ENCODE measurements at places on chromosomes 5 and 9.

DNA sequence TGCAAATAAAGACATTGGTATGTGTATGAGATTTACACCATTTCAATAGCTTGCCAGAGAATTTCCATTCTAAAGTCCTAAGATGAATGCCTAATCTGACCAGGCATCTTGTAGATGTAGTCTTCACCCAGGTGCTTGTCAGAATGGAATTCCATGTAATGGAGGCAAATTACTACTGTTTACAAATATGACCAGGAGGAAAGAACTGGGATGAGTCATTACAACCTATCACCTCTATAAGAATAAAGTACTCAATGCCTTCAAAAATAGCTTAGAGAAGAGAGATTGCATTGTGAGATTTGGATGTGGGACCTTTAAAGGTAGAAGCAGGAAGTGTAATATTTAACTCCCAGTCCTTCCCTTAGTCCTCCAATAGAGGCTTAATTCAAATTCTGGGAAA is 507.0 kb upstream of the PTGER4 start:
- DNase-seq = no peak

DNA sequence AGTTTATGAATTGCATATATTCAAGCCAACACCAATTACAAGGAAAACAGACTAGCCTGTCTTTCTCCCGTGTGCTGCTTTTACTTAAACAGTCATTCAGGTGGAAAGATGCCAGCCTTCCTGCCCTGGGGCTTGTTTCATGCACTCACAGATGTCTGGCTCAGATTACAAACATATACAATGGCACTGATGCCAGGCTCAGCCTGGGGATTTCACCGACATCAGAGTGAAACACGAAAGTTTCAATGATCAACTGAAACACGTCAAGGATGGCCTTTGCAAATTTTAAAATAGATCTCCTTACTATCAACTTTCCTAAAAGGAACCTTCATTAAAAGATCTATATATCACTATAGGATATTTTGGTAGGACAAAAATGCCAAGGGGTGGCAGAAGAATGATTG is 1576.5 kb downstream of the EFNA5 start:
- DNase-seq = no peak

- DNase-seq = no peak
Observed at GRCh38 chr9:137126786-137127185, 12.2 kb upstream of the GRIN1 start.

DNA sequence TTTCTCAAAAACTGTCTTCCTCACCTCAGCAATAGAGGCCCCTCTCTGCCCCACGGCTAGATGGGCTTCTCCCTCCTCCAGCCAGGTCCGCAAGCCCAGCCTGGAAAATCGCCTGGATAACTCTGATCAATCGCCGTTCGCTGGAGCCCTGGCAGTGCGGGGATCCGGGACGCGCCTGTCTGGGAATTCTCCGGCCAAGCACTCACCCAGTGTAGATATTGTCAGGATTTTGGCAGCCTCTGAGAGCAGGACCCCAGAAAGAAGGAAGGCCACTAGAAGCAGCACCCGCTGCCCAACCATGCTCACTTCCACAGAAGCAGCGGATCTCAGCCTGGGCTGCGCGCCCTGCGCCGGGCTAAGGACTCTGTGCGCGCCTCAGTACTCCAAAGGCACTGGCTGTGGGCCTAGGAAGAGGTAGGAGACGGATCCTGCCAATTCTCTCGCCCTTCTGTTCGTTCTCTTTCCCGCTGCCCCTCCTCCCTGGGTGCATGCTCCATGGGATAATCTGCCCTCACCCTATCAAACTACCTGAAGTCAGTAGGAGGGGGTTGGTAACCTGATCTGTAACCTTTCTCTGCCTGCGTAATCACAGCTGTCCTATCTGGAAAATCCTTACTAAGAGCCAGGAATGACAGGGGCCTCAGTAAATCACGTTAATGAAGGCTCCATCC is at the start of gene UGT3A1:
TSS of gene UGT3A1 (minus strand) at position 450 of the 671 bp plus-strand sequence. CDS start at position 300, 150 bp downstream.
- no peak for DNase-seq

- no peak for DNase-seq
Observed at GRCh38 chr9:17723656-17724055, 144.8 kb downstream of the SH3GL2 start.

DNA sequence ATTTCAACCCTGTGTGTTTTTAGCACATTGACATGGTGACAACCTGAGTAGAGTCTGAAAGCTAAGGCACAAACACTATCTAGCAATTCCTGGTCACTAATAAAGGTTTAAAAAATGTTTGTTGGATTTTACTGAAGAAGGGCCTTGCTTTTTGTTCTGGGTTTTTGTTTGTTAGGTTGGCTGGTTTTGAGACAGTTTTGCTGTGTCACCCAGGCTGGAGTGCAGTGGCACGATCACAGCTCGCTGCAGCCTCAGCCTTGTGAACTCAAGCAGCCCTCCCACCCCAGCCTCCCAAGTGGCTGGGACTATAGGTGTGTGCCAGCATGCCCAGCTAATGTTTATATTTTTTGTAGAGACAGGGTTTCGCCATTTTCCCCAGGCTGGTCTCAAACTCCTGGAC is 39.0 kb downstream of the PRKACG start:
- no peak for DNase-seq

DNA sequence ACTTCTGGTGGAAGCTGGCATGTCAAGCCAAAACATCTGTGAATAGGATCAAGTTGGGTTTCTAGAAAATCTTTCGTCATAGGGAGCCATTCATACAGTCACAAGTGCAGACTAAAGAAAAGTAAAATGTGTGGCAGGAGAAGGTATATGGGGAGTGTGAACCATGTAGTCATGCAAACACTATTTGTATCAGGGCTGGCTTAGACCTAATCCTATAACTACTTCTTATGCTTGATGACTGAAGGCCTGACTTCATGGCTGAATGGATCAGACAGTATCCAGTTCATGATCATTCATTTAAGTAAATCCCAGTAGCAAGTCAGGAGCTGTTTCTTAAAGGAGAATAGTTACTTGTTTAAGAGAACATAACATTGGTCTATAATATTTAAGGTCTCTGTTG is 63.8 kb upstream of the DAPK1 start:
- no peak for DNase-seq

DNA sequence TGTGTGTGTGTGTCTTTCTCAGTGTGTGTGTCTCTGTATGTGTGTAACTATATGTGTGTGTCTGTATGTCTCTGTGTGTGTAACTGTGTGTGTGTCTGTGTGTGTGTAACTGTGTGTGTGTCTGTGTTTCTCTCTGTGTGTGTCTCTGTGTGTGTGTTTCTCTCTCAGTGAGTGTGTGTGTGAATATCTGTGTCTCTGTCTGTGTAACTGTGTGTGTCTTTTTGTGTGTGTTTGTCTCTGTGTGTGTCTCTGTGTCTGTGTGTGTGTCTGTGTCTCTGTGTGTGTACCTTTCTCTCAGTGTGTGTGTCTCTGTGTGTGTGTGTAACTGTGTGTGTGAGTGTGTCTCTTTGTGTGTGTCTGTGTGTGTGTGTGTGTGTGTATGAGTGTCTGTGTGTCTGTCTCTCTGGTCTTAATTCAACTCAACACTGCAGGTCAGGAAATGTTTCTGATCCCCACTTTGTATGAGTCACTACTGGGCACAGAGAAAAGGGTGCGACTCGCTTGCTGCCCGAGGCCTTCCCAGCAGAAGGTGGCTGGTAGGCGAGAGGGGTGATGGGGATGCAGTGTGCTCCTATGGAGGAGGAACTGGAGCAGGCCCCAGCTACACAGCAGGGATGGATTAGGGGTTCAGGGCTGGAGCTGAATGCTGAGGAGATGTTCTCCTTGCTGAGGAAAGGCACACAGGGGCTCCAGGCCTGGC is 52.1 kb downstream of the NSG2 start:
- DNase-seq = no peak

- DNase-seq = no peak
Observed at GRCh38 chr5:72107131-72107900, at the start of gene MAP1B. TSS of gene MAP1B (plus strand) at chr5:72107475. CDS start at chr5:72107532, 57 bp downstream.

DNA sequence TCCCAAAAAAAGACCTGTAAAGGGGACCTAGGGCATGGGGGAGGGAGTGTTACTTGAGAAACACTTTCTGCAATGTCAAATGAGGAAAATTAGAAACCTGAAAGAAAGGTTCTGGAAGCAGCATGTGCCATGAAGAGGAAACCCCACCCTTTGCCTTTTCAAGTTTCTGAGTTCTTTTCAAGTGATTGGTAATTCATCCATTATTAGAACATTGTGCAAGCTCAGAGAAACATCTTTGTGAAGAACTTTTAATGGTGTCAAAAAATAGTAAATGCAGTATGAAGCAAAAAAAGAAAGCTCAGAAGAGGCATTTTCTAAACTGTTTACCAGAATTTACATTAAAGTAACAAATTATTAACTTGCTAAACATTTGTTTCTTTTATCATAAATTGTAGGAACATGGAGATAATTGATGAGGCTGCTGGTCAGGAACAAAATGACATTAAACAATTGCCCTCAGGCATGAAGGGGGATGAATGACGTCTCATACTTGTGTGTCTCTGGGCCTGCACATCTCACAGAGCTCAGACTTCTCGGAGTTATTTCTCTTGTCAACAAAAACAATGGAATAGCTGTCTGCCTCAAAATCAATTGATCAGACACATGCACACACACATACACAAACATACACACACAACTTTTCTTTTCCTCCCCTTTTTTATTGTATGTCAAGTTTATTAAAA is 1946.0 kb upstream of the CDH6 start:
- no peak for DNase-seq

GRCh38 chr5:146588331-146589027 is 72.5 kb upstream of the GPR151 start:
- no peak for DNase-seq

DNA sequence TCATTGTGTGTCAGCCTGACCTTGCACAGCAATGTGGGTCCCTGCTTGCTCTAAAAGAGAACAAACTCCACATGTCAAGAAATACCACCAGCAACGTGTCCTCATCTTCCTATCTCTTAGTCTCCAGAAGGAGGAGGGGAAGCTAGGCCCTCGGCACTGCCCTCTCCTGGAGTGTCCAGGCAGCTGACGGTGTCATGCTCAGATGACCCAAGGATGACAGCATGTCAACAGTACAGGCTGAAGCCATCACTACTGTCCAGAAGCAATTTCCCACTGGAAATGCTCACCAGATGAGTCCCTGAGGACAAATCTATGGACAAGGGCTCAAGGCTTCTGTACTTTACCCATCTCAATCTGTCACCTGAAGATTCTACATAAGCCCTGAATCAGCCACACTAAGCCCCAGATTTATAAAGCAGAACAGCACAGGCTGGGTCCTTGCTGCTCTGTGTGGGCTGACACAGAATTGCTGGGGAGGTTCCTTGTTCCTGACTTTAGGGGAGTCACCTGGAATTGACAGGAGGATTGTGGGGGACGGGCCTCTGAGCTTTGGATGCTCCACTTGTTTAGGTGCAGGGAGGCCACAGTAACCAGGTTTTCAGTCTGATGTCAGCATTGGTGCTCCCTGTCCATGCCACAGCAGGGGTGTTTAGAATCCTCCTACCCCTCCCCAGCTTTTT is 210.2 kb downstream of the DAB2IP start:
- DNase-seq = no peak

GRCh38 chr5:126780165-126780827 is 3.4 kb downstream of the LMNB1 start:
- peak; percentile 24 for DNase-seq

DNA sequence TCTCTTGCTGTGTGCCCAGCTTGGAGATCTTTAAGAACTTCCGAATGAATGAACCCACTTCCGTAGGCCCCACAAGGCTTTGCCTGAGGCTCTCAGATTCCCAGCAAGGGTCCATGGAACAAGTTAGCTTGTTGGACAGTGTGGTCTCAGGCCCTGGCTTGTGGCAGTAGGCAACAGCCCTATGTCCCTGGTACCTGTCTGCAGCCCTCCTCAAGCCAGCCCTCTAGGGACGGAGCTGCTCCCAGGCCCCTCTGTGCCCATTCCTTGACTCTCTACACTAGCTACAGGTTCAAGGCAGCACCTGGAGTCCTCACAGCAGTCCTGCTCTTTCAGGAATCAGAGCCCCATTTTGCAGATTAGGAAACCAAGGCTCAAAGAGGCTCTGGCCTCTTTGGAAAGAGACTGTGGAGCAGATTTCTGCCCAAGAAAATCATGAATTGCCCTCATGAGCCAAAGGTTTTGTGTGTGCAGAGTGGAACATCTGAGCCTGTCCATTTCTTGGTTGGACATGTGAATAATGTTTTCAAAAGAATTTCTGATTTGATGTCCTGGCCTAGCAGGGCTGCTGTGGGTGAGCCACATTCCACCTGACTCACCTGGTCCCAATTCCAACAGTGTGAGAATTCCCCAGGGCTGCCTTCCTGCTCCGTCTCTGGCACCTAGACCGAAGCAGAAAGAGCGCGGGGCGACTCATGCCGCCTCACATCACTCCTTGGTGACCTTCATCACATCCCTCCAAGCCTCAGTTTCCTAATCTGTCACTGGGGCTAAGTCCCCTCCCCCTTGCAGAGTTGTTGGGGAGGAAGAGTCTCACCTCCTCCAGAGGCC is 131.7 kb downstream of the BARX1 start:
- DNase-seq = no peak

DNA sequence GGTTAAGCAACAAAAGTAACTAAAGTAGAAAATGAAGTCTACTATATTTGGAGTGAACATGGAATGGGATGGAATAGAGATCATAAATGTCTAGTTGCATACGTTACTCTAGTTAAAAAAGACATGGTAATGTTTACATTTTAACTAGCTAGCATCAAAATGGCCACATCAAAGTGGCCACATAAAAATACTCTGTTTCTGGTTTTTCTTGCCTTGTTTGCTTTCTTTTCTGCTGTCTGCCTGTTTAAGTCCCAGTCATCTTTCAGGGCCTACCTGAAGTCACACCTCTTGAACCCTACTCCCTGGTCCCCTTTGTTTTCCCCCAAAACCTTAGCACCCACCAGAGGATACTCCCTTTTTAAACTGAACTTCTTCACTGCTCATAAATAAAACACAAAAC is 6.4 kb upstream of the KIF2A start:
- no peak for DNase-seq

- no peak for DNase-seq
Observed at GRCh38 chr5:58854441-58854840, 271.6 kb downstream of the RAB3C start.

- DNase-seq = no peak
Observed at GRCh38 chr9:133635098-133635497, 1.1 kb upstream of the DBH start.

GRCh38 chr9:68500457-68501381 is 40.0 kb downstream of the TMEM252 start:
- DNase-seq = no peak

DNA sequence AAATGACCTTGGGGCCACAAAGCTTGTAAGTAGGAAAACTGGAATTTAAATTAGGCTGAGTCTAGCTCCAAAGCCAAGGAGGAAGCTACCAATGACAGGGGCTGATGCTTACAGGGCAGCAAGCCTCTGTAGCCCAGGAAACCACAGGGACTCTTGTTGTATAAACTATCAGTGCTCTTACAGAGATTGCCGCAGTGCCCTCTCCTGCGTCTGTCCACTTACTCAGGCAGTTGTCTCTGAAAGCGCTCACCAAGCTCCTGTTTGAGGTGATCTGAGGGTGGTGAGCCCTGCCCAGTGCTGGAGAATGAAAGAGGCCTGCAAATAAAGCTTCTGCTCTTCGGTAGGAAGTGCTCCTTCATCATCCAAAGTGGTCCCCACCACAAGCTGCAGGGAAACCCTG is 498.8 kb downstream of the ARHGEF28 start:
- no peak for DNase-seq

GRCh38 chr5:138661291-138661960 is 86.2 kb upstream of the HSPA9 start:
- no peak for DNase-seq

GRCh38 chr5:58469896-58470295 is 10.0 kb upstream of the PLK2 start:
- no peak for DNase-seq

All from activated CD4-positive, alpha-beta T cell treated with anti-CD3 and anti-CD28 coated beads for 1 hour (primary cell).